Fibroblast of skin of scalp (primary cell): ENCODE measurements at places on chromosomes 7 and 10.

DNA sequence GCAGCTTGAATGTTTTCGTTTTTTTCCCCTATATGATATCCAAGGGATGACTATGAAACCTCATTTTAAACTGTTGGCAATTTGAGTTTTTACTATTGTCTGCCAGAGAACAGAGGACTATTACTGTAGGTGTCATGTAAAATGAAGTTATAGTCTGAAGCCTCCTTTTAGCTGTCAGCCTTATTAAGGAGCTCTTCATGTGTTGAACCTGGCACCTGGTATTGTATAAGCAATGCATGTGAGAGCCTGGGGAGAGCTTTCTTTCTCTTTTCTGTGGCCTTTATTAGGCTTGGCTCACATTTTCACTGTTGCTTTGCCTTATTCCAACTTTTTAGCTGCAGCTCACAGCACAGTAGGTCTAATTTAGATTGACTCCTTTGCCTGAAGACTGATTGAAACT is 119.1 kb upstream of the FOXP2 start:
- no peak for DNase-seq

DNA sequence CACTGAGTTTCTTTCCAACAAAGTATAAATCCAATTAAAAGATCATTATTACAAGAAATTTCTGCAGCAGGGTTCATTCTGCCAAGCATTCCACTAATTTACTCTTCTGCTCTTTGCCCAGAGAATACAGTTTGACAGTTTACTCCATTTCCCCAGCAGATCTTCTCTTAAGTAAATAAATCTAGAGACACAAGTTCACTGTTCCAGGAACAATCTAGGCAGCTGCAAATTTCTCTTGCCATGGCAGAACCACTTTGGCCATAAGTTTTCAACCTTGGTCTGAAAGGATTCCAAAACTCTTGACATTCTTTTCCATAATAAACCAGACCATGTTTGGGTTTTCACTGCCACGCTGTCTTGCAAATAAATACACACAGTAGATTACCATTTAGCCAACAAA is 11.5 kb downstream of the RGS10 start:
- no peak for DNase-seq

- no peak for DNase-seq
These were observed 162.7 kb downstream of the ETV1 start for GRCh38 chr7:13826752-13827151.

GRCh38 chr7:29968683-29969395 is 20.8 kb downstream of the SCRN1 start:
- DNase-seq = peak; percentile 40

GRCh38 chr7:985915-986741 is 3.1 kb downstream of the CYP2W1 start:
- DNase-seq = no peak

DNA sequence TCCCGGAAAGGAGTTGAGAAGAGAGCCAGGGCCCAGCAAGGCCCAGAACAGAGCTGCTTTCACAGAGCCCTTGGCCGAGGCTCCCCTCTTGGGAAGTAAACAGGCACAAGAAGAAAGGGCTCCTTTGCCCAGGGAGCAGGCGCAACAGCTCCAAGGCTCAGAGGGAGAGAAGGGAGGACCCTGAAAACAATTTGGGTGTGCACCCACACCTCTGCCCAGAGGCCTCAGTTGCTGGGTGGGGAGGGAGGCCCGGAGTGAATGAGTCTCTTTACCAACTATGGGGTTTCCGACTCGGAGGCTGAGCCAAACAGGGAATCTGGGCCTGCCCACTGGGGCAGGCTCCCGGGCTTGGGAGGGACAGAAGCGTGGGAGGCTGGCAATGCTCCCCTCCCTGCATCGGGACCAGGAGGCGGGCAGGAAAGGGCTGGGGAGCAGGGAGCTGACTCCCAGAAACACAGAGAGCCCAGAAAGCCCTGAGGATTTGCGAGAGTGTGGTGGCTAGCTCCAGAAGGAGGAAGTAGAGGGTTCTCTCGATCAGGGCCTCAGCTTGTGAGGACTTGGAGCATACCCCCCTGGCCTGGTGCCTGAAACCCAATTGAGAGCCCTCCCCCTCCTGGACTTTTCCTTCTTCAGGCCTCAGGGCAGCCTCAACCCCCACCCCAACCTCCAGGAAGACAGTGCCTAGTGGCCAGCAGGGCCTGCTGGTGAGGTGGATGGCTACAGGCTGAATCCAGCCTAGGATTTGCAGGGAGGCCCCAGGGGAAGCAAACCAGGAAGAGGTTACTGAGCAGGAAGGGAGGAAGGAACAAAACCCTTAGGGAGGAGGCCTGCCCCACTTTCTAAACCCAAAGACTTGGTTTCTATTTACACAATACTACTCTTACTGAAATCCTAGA is 6.2 kb downstream of the C10orf105 start:
- DNase-seq = peak; percentile 78

- DNase-seq = peak; percentile 19
These were observed 29.8 kb downstream of the COL28A1 start for GRCh38 chr7:7505915-7506314.

- DNase-seq = no peak
These were observed 28.2 kb upstream of the ADCYAP1R1 start for GRCh38 chr7:31023877-31024276.

DNA sequence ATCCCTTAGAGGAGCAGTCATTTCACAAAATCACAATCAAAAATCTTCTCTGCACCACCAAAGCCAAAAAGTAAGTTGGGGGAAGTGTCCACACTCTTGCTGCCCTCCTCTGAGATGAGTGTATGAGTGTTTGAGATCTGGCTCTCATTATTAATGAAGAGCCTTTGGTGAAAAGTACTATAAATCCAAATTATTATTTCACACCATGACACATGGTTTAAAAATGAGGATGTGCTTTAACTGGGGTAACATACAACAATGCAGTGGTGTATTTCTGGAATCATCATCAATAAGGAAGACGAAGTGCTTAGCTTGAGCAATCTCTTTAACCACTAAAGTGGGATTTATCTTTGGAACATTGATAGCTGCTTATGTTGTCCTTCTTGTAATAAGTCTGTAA is 114.2 kb upstream of the ADAM12 start:
- DNase-seq = peak; percentile 66

DNA sequence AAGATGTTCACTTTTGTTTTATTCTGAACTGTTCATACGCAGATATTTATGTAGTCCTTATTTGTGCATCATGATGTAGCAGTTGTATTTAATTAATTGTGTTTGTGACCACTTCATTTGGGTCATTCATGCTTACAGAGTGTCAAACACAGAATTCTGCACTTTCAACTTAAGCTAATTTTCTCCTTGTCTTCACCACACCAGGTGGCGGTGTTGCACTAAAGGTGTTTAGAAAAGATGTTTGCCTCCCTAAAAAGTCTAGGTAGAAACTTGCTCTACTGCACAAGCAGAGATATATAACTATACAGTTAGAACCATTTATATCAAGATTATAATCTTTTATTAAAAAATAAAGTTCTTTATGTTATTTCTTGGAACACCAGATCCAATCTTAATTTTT is 1.3 kb upstream of the TAS2R38 start:
- no peak for DNase-seq

DNA sequence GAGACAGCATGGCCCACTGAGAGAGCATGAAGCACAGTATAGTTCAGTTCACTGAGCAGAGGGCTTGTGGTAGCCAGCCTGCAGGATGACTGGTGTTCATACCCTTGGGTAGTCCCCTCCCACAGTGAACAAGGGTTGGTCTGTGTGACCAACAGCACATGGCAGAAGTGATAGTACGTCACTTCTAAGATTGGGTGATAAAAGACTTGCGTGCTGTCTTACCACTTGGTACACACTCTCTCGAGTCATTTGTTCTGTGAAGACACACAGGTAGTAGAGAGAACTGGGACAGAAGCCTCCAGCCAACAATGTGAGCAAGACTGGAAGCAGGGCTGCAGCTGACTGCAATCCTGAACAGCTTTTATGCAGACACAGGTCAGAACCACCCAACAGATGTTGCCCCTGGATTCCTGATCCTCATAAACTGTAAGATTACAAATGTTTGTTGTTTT is 14.6 kb downstream of the EPC1 start:
- DNase-seq = no peak

- no peak for DNase-seq
These were observed 71.1 kb downstream of the ZRANB1 start for GRCh38 chr10:125012851-125013528.

DNA sequence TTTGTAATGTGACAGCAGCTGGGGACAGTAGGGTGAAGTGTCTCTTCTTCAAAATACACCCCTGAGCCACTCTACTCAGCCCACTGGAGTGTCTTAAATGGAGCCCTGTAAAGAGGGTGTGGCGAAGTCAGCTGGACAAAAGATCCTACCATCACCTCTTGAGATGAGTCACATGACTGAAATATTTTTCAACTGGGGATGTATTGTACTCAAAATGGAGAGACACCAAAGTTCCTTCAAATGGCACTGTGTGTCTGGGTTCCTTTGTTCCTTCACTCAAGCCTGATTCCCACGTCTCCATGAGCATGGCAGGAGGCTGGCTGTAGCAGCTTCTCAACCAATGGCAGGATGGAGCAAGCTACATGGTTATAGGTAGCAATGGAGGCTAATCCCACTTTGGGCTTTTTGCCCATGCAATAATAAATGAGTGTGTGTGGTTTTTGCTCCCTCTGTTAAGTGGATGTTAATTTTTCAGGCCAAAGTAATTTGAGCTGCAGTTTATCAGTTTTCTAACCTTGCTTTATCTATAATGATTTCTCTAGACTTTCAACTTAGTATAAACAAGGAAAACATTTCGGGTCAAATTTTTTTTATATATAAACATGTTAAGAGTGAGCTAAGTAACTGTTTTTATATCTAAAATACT is 68.2 kb downstream of the CLEC2L start:
- no peak for DNase-seq

GRCh38 chr10:70664702-70665195 is 7.6 kb upstream of the ADAMTS14 start:
- DNase-seq = peak; percentile 99

- DNase-seq = no peak
These were observed 187.5 kb downstream of the GPAM start for GRCh38 chr10:111996103-111996502.

- no peak for DNase-seq
These were observed 115.5 kb upstream of the DIP2C start for GRCh38 chr10:804787-805619.

- DNase-seq = peak; percentile 33
These were observed 16.0 kb downstream of the DENND2A start for GRCh38 chr7:140624392-140625191.

- DNase-seq = peak; percentile 67
These were observed 168.8 kb downstream of the TMEM26 start for GRCh38 chr10:61284222-61284890.

GRCh38 chr10:130737186-130737585 is 574.3 kb downstream of the TCERG1L start:
- no peak for DNase-seq

GRCh38 chr10:44963772-44964633 is 4.4 kb downstream of the RASSF4 start:
- DNase-seq = no peak

DNA sequence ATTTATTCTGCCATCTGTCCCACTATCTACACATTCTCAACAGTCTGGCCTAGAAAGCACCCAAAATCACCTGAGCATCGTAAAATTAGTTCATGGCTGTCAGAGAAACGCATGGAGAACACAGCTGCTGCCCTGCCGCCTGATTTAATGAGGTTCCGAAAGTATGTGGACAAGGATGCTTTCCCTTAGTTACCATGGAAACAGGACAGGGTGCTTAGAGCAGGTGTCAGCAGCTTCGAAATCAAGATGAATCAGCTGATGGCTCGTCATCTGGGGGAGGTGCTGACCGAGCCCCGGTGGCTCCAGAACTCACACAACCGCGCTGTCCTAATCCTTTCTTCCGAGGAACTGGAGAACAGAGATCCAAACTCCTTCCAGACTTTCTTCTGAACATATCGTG is 151.5 kb downstream of the TEX36 start:
- no peak for DNase-seq

DNA sequence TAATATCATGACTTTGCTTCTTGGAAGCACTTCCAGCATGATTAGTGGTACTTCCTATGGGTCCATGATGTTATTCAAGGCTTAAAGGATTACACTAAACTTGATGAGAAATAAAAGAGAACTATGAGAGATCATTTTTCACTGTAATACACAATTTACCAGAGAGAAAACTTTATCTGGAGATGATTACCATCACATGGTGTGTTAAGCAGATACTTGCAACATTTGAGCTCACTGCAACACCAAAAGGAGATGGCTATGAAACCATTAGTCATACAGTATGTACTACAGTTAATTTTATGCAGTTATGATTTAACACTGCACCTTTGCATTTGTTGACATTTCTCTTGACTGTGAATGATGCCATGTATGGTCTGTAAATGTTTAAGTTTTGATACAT is 311.3 kb upstream of the AOAH start:
- no peak for DNase-seq

DNA sequence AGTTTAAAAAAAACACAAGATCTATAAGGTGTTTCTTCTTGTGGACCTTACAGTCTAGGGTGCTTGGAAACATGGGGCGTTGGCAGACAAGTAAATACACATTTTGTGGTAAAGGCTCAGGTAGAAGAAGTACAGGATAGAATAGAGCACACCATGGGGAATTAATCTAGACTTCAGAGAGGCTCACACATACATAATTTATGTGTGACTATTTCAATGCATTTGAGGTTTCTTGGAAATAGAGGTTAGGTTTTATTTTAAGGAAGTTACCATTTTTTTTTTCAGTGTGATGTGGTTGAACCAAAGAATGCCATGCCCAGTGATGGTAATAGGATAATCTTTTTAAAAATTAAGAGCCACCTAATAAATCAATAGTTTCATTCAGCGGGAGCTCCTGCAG is 12.8 kb downstream of the CFTR start:
- no peak for DNase-seq

DNA sequence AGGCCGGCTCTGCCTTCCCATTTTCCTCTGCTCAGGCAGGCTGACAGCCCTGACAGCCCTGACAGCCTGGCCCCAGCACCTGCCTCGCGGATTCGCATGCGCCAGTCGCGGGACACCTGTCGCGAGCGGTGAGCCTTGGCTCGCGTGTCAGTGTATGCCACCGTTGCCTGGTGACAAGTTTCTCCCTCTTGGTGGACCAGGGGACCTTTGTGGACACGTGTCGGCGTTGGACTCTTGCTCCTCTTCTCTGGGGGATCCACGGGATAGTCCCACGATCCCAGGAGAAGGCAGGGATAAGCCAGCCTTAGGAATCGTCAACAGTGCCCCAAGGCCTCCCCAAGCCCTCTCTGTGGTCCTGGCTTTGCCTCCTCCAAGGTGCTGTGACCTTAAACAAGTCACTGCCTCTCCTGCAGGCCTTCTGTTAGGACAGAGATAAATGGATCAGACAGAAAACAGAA is 18.1 kb upstream of the ZNF273 start:
- DNase-seq = no peak

- no peak for DNase-seq
These were observed 74.5 kb upstream of the LEP start for GRCh38 chr7:128166603-128167041.

GRCh38 chr7:110693344-110693743 is 397.6 kb upstream of the LRRN3 start:
- DNase-seq = no peak
